Suprapubic skin (tissue), 4 donors: ENCODE measurements at places on chromosomes 13 and 19. TPM values are rescaled to one million over a fixed set of nuclear protein-coding genes. Genes with fewer than 3 reads are reported as not detected.

- peak overlapping the region; percentile 16 for H3K27ac ChIP-seq
- H3K36me3 ChIP-seq = no peaks in the 10 kb centered on the region
- no peaks in the 10 kb centered on the region for H3K27me3 ChIP-seq
- H3K4me3 ChIP-seq = no peak overlapping the region
- peaks cover 83% of the 10 kb centered on the region for H3K4me1 ChIP-seq
Observed at GRCh38 chr13:98523455-98524102, 53.3 kb downstream of the STK24 start.

DNA sequence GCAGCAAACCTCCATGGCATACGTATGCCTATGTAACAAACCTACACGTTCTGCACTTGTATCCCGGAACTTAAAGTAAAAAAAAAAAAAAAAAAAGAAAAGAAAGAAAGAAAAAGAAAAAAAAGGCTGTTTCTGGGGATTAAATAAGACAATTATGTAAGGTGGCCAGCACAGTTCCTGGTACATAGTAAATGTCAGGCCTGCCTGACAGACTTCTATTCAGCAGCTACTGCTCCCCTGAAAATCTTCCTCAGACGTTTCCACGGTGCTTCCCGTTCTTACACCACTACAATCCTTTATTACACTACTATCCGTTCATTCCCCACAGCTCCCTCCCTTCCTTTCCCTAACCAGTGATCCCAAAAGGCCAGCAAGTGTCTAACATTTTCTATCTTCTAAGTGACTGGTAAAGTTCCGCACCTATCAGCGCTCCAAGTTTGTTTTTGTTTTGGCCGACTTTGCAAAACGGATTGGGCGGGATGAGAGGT lies 636 bp upstream of the RB1 start:
- peaks cover 20% of the 10 kb centered on the region for H3K4me1 ChIP-seq
- peaks cover under 1% of the 10 kb centered on the region for H3K36me3 ChIP-seq
- H3K27ac ChIP-seq = peak overlapping the region; percentile 97
- H3K4me3 ChIP-seq = peak overlapping the region; percentile 87
- no peaks in the 10 kb centered on the region for H3K27me3 ChIP-seq
- DNase-seq = no peak

- H3K36me3 ChIP-seq = no peaks in the 10 kb centered on the region
- peaks cover 22% of the 10 kb centered on the region for H3K27me3 ChIP-seq
- H3K4me1 ChIP-seq = no peaks in the 10 kb centered on the region
Observed at GRCh38 chr19:28403690-28404089, 809.3 kb downstream of the UQCRFS1 start.

GRCh38 chr19:54408456-54409026 lies 6.7 kb upstream of the TTYH1 start:
- peaks cover 12% of the 10 kb centered on the region for H3K27me3 ChIP-seq
- H3K27ac ChIP-seq = no peak overlapping the region
- H3K4me1 ChIP-seq = no peaks in the 10 kb centered on the region
- no peak overlapping the region for H3K4me3 ChIP-seq

ZNF471 gene
- 8.1 TPM for total RNA-seq

MUC16 gene
- total RNA-seq = 0.91 TPM

GFY gene
- not detected for total RNA-seq

ATP4B gene
- not detected for total RNA-seq
